ENCODE measurements at places on chromosomes 2 and 18. TPM values are rescaled to one million over a fixed set of nuclear protein-coding genes. Genes with fewer than 3 reads are reported as not detected.
A peak's percentile ranks its signal among the peaks of the same experiment; 100 is the strongest.

The UGT1A3 gene
- 6.7 TPM for total RNA-seq

The SYT4 gene
- 3.5 TPM for total RNA-seq

The SP110 gene
- 4.6 TPM for total RNA-seq

The MERTK gene
- 17.4 TPM for total RNA-seq

The CMPK2 gene
- total RNA-seq, result 8.3 TPM

The GNLY gene
- total RNA-seq, result not detected

DNA sequence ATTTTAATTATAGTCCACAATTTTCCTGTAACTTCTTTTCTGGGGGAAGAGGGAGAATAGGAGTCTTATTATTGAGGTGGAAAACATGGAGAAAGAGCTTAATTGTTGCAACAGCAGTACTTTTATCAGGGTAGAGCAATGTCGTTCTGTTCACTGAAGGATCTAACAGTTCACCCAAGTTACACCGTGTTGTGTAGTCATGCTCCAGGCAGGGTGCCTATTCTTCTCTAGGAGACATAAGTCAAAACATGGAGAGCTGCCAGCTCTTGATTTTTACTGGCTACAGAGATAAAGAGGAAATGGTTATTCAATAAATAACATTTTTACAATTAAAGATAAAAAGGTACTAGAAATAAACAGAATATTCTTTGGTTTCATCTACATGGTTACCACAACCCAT is 594.3 kb upstream of the NETO1 start:
- peak; percentile 8 for DNase-seq

DNA sequence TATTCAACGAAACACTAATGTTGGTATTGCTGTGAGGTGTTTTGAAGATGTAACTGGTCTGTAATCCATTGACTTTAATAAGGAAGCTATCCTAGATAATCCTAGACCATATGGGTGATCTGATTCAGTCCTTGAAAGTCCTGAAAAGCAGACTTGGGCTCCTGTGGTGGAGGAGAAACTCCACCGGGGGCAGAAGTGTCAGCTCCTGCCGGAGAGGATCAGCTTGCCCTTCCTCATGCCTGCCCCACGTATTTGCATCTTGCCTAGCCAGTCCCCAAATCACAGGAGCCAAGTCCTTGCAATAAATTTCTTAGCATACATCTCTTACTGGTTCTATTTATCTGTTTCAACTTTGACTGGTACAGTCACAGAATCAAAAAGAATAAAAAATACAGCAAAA is 144.2 kb upstream of the DLGAP1 start:
- no peak for DNase-seq

GRCh38 chr2:66364495-66365333 is 70.2 kb upstream of the MEIS1 start:
- DNase-seq, result no peak

- DNase-seq, result no peak
These were observed 52.7 kb upstream of the UBXN4 start for GRCh38 chr2:135688978-135689377.

DNA sequence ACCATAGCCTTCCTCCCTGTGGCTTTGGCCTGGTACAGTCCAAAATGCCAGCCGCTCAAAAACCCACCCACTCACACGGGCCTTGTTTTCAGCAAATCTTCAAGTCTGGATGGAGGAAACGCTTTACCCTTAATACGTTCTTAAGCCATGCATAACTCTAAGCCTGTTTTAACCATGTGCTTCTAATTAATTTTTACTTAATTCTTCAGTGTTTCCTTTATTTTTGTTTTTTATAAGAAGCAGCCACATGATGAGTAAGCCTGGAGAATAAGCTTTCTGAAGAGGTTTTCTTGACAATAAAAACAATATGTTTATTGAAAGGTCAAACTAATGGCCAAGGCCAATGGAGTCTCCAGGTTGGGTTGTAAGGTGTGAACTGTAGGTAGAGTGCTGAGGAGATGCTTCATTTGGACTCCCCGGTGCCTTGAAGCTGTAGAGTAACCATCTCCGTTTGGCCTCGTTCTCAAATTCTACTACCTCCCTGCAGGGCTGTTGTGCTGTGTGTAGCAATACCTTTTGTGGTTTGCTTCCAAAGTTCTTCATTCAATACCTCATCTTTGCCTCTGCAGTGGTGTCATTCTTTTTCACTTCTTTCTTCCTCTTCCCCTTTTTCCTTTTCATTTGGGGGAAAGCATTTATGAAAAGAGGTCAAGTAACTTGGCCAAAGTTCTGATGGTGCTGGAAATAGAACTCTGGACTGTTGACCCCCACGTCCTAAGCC is 113.7 kb downstream of the PRKCE start:
- DNase-seq, result no peak

DNA sequence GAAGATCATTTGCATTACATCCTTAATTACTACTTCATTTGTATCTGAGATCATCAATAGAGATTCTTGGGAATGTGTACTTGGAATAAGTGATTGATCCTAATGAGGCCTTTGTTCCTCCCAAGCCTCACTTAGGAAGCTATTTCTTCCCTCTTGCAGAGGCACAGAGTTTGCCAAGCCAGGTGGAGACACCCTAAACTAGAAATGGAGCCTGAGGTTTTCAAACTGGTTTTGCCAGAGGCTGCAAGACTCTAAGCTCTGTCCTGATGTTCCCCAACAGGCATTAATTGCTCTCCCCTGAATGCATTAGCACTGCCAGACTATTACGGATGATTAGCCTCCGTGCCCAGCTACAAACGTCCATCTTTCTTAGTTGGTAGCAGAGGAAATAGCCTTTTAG is 125.2 kb upstream of the LGALSL start:
- no peak for DNase-seq

DNA sequence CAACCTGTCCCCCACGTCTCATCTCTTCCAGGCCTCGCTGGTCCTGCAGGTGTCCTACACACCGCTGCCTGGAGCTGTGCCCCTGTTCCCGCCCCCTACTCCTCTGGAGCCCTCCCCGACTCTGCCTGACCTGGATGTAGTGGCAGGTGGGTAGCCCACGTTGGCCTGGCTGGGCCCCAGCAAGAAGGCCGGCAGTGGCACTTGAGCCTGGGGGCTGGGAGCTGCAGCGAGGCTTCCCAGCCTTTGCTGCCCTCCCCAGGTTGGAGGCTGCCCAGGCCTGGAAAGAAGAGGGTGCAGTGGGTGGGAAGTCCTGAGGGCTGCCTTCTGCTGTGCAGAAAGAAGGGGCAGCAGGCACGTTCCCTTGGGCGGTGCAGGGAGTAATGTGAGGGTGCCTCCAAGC is 58.4 kb downstream of the DYSF start:
- DNase-seq, result no peak

- no peak for DNase-seq
These were observed 443.0 kb upstream of the SLC39A10 start for GRCh38 chr2:195214072-195214471.

GRCh38 chr2:70890469-70891065 is 45.1 kb upstream of the ATP6V1B1 start:
- no peak for DNase-seq

DNA sequence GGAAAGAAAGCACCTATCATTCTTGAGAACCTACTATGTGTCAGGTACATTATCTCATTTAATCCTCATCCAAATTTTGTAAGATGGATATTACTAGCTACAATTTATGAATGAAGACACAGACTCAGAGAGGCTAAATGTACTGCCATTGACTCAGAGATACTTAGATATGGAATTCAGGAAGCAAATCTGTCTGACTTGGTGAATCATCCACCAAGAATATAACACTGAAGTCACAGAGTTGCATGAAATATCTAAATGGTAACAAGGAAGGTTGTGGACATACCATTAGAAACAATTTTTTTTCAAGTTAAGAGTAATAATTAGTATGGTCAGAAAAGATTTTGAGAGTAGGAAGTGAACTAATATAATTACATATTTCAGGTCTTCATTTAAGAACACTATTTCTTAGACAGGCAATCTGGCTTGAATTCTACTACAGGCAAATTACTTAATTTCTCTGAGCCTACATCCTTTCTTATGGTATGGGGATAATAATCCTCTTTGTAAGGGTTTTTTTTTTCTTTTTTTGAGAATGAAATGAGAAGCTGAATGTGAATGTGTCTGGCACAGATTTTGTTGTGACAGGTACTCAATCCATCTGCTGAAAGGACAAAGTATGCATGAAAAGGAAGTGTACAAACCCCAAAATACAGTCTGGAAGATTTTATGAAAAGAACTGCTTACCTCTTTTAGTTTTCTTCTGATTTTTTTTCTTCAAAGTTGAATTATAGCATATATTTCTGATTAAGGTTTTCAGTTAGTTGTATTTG is 14.8 kb upstream of the C2orf66 start:
- no peak for DNase-seq

DNA sequence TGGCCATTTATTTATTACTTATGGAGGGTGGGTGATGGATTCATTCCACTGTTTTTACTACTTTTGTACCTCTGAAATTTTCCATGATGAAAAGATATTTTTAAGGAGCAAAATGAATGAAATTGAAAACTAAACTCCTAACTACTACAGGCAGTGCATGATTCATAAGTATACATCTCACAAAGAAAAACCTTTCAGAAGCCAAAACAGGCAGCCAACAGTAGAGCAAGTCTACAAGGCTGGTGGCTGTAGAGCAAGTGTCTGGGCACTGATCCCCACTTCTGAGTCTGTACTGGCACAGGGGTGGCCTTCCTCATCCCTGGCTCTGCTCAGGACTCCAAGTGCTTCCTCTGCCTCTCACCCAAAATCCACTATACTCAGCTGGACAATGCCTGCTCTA is 8.2 kb upstream of the RMP24 start:
- DNase-seq, result no peak

- peak; percentile 17 for DNase-seq
These were observed 39.3 kb downstream of the RAB10 start for GRCh38 chr2:26072925-26073768.

DNA sequence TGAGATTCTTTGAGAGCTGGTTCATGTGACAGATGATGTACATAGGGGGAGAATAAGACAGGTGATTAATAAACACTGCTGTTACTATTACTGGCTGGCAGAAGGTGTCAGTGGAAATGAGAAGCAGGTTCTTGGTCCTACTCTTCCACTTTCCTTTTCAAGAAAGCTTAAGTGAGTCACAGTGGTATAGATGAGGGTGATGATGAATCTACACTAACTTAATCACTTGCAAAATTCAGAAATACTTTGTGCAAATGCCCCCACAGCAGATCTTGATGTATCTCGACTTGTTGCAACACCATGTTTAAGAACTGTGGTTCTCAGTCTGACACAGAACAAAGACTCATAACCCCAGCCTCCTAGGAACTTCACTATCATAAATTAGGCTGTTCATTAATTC is 35.9 kb upstream of the MGAT5 start:
- no peak for DNase-seq

GRCh38 chr2:146227152-146228019 is 1617.4 kb upstream of the ACVR2A start:
- no peak for DNase-seq

GRCh38 chr2:23326330-23326729 is 58.6 kb upstream of the KLHL29 start:
- DNase-seq, result no peak

DNA sequence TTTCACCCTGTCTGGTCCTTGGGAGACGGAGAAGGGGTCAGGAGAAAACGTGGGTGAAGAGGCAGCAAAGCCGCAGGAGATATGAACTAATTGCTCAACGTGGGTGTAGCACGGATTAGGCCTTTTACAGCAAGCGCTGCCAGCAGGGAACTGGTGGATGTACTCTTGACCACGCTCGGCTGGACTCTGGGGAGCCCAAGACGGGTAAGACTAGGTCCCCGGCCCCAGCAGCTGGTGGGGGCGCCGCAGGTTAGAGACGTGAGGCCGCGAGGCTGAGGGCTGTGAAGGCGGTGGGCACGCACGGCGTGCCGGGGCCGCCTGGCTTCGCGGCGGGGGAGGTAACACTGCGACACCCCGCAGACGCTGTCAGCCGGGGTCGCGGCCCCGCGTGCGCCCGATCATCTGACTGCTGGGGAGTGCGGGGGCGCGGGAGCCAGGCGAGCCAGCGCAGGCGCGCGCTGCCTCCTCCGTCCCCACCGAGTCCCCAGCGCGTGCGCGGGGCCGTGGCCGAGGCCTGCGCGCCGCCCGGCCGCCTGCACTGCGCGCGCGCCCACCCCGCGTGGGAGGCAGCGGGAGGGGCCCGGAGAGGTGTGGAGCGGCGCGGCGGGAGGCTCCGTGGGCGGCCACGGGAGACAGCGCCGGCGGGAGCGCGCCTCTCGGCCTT is at the start of gene CLIP4:
TSS of gene CLIP4 (plus strand) at position 470 of the 664 bp plus-strand sequence. CDS start 5,974 bp downstream, outside the sequence.
- DNase-seq, result peak; percentile 85

Measured in stomach (tissue), 19 donors.